MG63 (cell line): ENCODE measurements at places on chromosomes 11 and 22. TPM values are rescaled to one million over a fixed set of nuclear protein-coding genes. Genes with fewer than 3 reads are reported as not detected.
A peak's percentile ranks its signal among the peaks of the same experiment; 100 is the strongest.

EXPH5 gene
- total RNA-seq, result 2.0 TPM in 1 of 2 replicates, not detected in the other

CENPM gene
- 23.6 and 60.6 TPM in 2 replicates for total RNA-seq

SPDYC gene
- total RNA-seq, result not detected in 2 replicates

GALNT18 gene
- 12.9 and 25.3 TPM in 2 replicates for total RNA-seq

SLC22A6 gene
- not detected in 2 replicates for total RNA-seq

DEPDC7 gene
- total RNA-seq, result 4.8 and 6.2 TPM in 2 replicates

- no peak for DNase-seq
These were observed 59.4 kb upstream of the CD44 start for GRCh38 chr11:35079611-35080010.

- DNase-seq, result no peak
These were observed 273.0 kb downstream of the TBC1D22A start for GRCh38 chr22:47035425-47035881.

- no peak for DNase-seq
These were observed 14.4 kb upstream of the OOSP1 start for GRCh38 chr11:59923813-59924212.

GRCh38 chr11:122189229-122189628 is 73.2 kb upstream of the BLID start:
- peak; percentile 60 for DNase-seq

- no peak for DNase-seq
These were observed at the start of gene CSRP3 for GRCh38 chr11:19201737-19202605. CSRP3 (minus strand) TSS chr11:19201983; CDS start chr11:19192448, 9,535 bp downstream.

GRCh38 chr11:34658071-34659015 is 37.5 kb downstream of the EHF start:
- DNase-seq, result no peak

DNA sequence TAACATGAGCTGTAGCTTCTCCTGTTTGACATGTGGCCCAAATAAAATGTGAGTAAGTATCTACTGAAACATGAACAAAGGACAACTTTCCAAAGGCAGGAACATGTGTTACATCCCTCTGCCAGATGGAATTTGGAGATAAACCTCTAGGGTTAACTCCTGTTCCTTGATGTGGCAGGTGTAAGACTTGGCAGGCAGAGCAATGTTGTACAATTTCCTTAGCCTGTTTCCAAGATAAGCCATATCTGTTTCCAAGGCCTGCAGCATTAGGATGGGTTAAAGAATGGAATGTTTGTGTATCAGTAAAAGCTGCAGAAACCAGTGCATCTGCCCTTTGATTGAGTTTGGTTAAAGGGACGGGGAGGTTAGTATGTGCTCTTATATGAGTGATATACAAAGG is 8.8 kb upstream of the DNAJB13 start:
- DNase-seq, result no peak

GRCh38 chr22:45273452-45274075 is 11.2 kb upstream of the UPK3A start:
- no peak for DNase-seq

- DNase-seq, result no peak
These were observed 1.8 kb upstream of the OR10A5 start for GRCh38 chr11:6843670-6844069.

DNA sequence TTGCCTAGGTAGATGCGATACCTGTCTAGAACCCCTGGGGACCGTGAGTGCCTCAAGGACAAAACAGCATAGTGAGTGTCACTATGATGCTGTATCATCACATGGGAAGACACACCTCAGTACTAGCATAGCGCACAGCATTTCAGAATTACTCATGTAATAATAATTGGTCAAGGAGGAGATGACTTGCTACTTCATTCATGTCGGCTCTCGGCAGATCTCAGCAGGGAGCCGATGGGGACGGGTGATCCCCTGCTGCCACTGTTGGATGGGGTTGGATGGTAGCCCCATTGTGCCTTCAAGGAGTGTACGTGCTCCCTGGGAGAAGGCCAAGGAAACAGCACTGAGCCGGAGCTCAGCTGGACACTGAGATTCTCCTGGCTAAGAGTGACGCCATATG is 186.9 kb downstream of the EFCAB6 start:
- DNase-seq, result peak; percentile 12

DNA sequence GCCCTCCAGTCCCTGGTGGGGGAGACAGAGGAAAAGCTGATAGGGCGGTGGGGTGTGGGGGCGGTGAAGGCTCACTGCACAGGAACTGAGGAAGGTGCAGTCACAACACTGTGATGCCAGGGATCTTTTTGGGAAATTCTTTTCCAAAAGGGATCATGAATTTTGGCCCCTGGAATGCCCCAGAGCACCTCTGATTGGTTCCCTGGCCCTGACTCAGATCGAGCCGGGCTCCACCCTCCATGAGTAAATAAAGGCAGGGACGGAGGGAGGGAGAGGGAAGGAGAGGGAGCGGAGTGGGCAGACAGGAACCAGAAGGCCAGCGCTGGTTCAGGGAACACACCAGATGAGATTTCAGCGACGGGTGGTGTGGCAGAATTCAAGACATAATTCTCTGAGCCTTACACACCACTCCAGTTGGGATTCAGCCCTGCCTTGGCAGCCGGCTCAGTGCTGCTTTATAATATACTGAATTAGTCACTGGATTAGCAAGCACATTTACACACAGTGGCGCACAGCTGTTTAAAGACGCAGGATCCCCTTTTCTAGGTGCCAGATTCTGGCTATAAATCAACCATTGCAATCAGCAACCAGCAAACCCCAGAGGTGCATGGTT is 80.3 kb downstream of the ETS1 start:
- peak; percentile 98 for DNase-seq

- DNase-seq, result peak; percentile 49
These were observed 27.8 kb downstream of the ANO1 start for GRCh38 chr11:70105755-70106571.

DNA sequence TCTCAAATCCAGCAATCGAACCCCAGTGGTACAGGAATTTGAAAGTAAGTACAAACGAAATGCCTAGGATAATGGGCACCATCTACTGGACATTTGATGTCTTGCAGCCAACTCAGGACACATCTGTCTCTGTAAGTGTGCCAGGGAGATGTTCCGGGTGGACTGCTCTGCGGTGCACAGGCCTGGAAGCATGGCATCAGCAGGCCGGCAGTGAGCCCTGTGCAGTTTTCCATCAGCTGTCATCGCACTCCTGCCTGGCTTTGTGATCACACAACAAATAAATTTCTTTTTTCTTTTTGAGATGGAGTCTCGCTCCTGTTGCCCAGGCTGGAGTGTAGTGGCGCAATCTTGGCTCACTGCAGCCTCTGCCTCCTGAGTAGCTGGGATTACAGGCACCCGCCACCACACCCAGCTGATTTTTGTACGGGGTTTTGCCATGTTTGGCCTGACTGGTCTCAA is 71.0 kb downstream of the JAM3 start:
- DNase-seq, result peak; percentile 39

GRCh38 chr11:123254357-123254756 is 59.3 kb upstream of the CLMP start:
- no peak for DNase-seq

DNA sequence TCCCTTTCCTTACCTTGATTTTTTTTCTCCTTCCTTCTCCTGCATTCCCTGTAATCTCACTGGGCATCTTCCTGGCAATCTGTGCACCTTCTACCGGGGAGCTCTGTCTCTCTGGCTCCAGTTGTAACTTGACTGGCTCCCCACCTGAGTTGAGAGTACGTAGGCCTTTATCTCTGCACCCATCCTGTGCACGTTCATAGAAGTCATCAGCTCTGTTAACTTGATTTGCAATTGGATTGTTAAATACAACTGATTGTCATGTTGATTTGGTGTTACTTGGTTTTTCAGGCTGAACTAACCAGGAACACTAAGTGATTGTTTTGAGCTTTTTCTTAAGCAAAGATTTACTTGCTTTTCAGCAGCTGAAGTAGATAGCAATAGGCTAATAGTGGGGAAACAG is 11.8 kb downstream of the SWAP70 start:
- DNase-seq, result no peak

DNA sequence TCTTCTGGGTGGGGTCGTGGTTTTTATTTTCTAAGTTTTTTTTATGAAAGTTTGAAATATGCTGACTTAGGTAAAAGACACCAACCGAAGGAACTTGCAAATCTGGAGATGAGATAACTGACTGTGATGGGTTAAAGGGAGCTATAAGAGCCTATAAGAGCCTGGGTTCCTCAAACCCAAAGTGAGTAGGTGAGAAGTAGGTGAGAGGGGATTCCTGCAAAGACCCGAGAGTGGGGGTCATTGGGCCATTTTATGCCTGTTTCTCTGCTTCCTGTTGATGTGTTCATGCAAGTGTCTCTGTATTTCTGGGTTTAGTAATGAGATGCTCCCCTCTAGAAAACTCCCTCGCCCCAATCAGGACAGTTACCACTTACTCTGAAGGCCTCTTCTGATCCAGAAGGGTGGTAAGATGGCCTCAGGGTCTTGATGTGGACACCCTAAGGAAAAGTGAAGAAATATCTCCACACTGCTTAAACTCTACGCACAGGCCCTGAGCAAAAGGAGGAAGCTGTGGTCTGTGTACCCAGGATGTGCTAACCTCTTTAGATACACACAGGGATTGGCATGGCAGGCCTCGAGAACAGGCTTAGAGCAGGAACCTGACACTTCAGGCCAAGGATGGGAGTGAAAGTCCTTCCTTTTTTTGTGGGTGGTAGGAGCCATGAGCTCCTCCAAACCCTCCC is 1.8 kb downstream of the FLI1 start:
- no peak for DNase-seq

DNA sequence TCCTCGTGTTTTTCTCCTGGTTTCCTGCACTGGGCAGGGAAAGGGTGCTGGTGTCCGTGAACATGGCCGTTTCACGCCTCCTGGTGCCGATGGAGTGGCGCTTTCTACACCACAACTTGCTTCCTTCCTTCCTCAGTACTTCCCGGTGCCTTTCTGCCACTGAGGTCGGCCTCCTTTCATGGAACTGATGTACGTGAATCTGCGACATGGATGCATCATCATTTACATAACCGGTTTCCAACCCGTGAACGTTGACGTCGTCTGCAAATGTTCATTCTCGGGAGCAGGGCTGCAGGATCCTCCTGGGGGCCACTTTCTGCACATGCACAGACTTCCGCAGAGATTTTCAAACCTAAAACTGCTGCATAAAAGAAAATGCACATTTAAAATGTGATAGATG is 474.4 kb downstream of the BRD1 start:
- no peak for DNase-seq

DNA sequence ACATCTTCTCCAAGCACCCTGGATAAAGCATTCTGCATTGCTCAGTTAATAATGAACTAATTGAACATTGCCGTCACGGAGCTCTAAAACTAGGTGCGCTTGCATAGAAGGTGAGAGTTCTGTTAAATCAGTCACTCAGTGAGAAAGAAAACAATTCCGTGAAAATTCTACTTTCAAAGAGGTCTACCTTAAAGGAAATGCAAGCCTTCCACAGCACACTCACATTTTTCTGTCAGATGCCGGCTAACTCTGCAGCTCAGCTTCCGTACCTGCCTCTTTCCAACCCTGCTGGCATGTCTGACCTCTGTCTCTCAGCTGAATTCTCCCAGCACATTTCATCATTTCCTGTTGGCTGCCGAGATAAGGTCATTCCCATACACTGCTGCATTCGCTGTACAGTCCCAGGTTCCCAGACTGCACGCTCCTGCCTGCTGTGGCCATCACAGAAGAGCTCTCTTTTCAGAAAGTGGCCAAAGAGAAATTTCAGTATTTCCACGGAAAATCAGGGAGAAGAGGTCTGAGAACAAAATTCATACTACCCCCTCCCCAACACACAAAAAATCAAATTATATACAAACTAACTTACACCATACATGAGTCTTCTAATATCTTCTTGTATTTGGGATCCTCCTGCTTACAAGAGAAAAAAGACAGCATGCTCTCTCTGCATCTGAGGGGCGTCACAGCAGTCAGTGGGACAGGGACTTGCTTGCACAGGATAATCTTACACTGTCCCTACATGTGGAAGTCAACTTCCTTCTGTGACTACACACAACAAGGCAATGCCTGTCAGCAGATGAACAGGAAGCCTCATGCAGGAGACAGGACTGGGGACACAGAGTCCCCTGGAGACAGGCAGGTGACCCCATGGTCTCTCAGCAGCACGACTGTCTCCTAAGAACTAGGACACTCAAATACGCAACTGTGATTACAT is 55.1 kb downstream of the PACSIN2 start:
- no peak for DNase-seq

DNA sequence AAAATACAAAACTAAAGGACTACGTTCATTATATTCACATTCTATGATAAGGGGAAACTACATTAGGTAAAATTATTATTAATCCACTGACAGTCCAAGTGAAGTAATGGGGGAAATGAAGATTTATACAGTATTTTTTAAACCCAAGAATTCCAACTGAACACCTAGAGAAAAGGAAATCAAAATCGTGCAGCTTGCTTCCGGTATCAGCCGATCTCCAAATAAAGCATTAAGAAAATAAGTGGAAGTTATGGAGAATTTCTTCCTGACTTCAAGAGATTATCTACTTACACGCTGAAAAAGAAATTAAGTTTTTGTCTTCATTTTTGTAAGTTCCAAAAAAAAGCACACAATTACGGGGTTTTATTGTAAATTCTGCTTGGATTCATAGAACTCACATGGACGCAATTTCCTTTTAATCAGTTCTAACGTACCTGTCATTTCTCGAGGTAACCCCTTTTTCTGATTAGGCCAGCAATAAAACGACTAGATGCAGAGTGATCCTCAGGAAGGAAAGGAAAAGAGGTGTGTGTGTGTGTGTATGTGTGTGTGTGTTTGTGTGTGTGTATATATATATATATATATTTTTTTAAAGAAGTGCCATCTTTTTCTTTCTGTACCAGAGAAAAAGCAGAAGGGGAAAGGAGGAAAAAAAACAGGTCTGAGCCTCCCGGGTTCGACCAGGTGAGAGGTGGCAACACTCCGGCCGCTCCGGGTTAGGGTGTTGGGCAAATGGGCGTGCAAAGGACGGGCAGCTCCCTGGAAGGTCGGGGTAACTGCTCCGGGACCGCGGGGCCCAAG is 1.1 kb downstream of the ZBTB44 start:
- no peak for DNase-seq

GRCh38 chr11:120817158-120817557 is 206.7 kb upstream of the TBCEL start:
- DNase-seq, result peak; percentile 11
